ENCODE measurements at places on chromosomes 7 and 10. TPM values are rescaled to one million over a fixed set of nuclear protein-coding genes. Genes with fewer than 3 reads are reported as not detected.

EMX2 gene
- not detected for total RNA-seq

GJD4 gene
- total RNA-seq, result not detected

ITGB8 gene
- 1.0 TPM for total RNA-seq

CYP3A7 gene
- total RNA-seq, result not detected

LEP gene
- total RNA-seq, result not detected

GIMAP8 gene
- not detected for total RNA-seq

SLC29A3 gene
- 13.9 TPM for total RNA-seq

BLNK gene
- total RNA-seq, result not detected

GFRA1 gene
- 8.9 TPM for total RNA-seq

RNF32 gene
- 1.4 TPM for total RNA-seq

SEMA4G gene
- total RNA-seq, result 10.3 TPM
